ENCODE measurements at places on chromosomes 3 and 15. TPM values are rescaled to one million over a fixed set of nuclear protein-coding genes. Genes with fewer than 3 reads are reported as not detected.

THRB gene
- 7.3 TPM for total RNA-seq

PDHB gene
- 104 TPM for total RNA-seq

NEIL1 gene
- under 0.01 TPM for total RNA-seq

FGD5 gene
- not detected for total RNA-seq

INSYN1 gene
- not detected for total RNA-seq

MYO5C gene
- total RNA-seq: not detected

CD200 gene
- 8.9 TPM for total RNA-seq

CFAP100 gene
- total RNA-seq: not detected

GNAT1 gene
- not detected for total RNA-seq

CRABP1 gene
- not detected for total RNA-seq

ADGRG7 gene
- not detected for total RNA-seq

SYNPR gene
- total RNA-seq: not detected

STRA6 gene
- total RNA-seq: 11.2 TPM

NANOGP8 gene
- total RNA-seq: not detected

CTXN2 gene
- total RNA-seq: not detected

ADCY5 gene
- not detected for total RNA-seq

RTP1 gene
- not detected for total RNA-seq

ADAMTS17 gene
- total RNA-seq: 1.1 TPM
